ENCODE measurements at places on chromosomes 4 and X.

DNA sequence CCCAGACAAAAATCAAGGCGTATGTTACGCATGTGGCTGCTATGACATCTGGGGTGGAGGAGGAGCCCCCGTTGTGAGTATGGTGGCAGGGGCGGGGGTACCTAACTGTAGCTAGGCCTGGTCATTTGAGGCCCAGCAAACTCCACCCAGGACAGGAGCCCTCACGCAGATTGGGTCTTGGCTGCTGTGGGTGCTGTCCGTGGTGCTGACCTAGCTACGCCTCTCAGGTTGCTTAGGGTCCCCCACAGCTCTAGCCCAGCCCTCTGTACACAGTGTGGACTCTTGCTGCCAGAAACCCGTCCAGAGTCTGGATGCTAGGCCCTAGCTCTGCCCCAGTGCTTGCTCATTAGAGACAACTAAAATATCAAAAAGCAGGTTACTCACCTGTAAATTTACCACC, 146.7 kb upstream of the PSAPL1 start:
- no peak for DNase-seq

GRCh38 chr4:6115342-6115741, 85.0 kb downstream of the JAKMIP1 start:
- no peak for DNase-seq

- DNase-seq, result no peak
Measured at GRCh38 chrX:47540754-47541538, 20.1 kb upstream of the ARAF start.

- no peak for DNase-seq
Measured at GRCh38 chrX:18887177-18887824, 96.6 kb downstream of the PHKA2 start.

DNA sequence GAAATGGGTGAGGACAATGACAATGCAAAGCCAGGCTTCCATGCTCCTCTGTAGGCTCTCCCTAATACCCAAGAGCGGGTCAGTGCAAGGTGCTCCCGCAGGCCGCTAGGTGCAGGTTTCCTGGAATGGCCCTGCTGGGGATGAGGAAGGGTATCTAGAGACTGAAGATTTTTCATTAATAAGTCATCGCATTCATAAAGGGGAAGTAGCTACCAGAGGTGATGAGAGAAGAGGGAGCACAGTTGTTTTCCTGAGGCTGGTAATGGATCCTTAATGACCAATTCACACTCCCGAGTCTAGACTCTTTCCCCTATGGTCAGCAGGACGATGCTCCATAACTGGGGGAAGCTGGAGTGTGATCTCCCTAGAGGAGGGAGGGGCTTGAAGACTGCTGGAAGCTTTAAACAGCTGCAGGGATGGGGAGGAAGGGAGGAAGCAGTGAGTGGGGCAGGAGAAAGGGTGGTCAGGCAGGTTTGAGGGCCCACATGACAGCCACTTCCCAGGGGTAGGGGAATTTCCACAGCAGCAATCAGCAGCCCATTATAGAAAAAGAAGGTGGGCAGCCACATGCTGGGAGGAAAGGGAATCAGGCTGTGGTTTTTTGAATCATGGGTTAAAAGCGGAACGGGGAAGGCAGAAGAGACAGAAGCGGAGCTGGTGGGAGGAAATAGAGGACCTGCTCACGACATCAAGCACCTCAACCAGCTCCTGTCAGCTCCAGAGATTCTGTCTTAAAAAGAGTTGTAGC, 10.2 kb upstream of the ATP6AP2 start:
- DNase-seq, result no peak

DNA sequence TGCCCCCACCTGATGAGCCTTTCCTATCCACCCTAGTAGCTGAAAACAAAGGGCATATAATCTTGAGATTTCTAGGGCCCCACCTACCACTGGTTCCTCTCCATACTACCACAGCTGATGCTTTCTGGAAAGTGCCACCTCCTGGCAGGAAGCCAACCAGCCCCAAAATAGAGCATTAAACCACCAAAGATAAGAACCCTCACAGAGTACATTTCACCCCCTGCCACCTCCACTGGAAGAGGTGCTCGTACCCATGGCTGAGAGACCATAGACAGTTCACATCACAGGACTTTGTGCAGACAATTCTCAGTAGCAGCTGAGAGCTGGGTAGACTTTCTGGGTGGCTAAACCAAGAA, 94.1 kb downstream of the IRS4 start:
- no peak for DNase-seq

- no peak for DNase-seq
Measured at GRCh38 chr4:139643042-139643895, 22.4 kb upstream of the MGST2 start.

Measured in stimulated activated CD8-positive, alpha-beta memory T cell treated with anti-CD3 and anti-CD28 coated beads, Interleukin-2, amount 100 ng/mL, for 1 hour (primary cell).